ENCODE measurements at places on chromosomes 7 and 10.

GRCh38 chr10:61883371-61884025, 18.0 kb upstream of the ARID5B start:
- DNase-seq: no peak

DNA sequence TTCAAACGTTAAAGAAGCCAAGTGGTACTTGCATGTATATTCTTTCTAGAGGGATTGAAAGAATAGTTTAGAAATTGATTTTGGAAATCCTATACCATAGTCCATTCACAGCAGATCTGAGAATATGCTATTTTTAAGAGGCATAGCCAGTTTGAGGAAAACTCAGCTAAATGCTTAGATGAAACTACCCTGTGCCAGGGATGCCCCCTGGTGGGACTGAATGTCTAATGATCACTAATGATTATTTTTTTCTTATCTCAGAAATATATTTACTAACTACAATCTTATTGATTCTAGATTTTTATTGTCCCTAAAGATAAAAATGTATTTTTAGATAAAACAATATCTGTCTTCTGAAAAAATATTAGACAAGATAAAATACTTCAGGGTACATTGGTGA, 844.9 kb upstream of the PHF14 start:
- DNase-seq: no peak

DNA sequence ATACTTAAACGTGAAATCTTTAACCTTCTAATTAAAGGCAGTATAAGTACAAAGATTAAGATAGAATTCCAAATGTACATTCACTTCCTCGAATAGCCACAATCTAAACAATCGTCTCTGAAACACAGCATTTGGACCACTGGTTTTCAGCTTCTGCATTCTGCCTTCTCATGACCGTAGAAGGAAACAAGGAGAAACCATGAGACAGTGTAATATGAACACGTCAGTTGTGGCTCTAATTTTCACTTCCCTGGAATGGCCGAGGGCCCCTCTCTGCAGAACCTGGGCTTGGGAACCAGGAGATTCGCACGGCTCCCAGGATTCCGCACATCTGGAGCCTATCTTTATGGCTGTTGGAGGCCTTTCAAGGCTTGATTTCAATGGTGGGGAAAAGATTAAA, 189.3 kb downstream of the KLF6 start:
- DNase-seq: no peak

GRCh38 chr10:77846718-77847311, 79.7 kb downstream of the DLG5 start:
- DNase-seq: peak; percentile 89

GRCh38 chr7:96285579-96285978, 36.3 kb downstream of the SLC25A13 start:
- no peak for DNase-seq

- DNase-seq: no peak
Observed at GRCh38 chr10:119658274-119658673, 7.1 kb downstream of the BAG3 start.

GRCh38 chr7:39605087-39605486, 18.3 kb upstream of the RALA start:
- no peak for DNase-seq

- no peak for DNase-seq
Observed at GRCh38 chr10:22849077-22849805, 78.6 kb upstream of the ARMC3 start.

GRCh38 chr7:36944838-36945237, 220.5 kb upstream of the AOAH start:
- DNase-seq: no peak

DNA sequence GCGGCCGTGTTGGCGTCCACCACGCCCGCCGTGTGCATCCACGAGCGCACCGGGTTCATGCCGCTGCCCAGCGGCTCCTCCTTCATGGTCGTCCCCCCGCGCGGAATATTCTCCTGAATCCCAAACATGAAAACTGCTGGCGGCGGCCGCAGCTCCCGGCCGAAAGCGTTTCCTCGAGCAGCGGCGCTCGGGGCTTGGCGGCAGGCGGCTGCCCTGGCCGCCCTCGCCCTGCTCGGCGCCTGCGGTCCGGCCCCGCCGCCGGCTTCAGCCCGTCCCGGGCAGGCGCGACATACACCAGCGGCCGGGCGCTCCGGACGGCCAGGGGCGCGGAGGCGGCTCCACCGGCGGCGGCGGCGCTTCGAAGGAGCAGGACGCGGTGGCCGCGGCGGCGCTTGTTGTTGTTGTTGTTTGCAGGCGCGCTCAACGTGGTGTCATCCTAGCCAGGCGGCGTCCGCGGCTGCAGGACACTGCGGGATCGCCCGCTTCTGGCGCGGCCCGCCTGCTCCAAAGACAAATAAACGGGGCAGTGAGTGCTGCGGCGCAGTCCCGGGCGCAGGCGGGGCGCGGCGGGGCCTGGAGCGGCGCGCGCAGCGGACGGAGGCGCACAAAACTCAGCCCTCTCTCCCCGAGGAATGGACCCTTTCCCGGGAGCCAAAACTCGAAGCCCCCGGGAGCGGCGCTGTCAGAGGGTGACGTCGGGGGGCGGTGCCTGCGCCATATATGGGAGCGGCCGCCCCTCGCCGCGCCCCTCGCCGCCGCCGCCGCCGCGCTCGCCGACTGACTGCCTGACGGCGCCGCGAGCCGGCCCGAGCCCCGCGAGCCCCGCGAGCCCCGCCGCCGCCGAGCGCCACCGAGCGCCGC, at the start of gene EBF3:
Gene EBF3 (minus strand): TSS at position 634 of the 861 bp plus-strand sequence. CDS start 506 bp downstream, at position 128.
- DNase-seq: peak; percentile 81

- peak; percentile 71 for DNase-seq
Observed at GRCh38 chr7:127588697-127589482, 679 bp downstream of the ARF5 start.

DNA sequence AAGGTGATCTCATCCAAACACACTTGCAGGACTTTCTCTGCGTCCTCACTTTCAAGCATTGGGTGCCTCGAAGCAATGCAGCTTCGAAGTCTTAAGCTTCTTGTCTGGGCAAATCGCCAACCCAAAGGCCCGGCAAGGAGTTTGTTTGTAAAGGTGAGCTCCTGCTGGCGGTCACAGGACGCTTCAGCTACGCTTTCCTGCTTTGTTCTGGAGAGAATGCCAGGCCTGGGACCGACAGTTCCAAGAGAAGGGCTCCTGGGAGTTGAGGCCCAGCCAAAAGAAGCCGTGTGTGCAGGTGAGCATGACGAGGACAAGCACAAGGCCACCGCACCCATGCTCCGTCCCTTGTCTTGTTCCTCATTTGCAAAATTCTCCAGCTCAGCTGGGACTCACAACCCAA, 106.6 kb upstream of the DOCK1 start:
- DNase-seq: no peak

GRCh38 chr10:3330663-3331062, 158.1 kb upstream of the PITRM1 start:
- no peak for DNase-seq

DNA sequence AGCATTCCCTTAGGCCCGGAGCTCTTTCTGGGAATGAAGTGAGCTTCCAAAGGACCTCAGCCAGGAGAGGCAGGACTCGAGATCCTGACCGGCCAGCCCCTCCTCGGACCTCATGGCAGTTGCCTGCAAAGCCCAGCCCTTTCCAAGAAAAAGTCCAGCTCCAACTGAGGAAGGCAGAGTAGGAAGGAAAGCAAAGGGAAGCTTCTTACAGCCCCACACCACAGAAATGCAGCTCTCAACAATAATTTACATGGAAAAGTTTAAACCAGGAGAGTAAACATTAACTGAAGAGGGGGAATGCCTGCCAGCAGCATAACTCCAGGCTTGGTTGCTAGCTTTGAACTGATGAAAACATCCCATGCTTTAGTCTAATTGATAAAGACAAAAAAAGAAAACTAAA, 153.9 kb upstream of the PFKP start:
- DNase-seq: no peak

- DNase-seq: no peak
Observed at GRCh38 chr7:104926601-104927041, 87.4 kb upstream of the KMT2E start.

DNA sequence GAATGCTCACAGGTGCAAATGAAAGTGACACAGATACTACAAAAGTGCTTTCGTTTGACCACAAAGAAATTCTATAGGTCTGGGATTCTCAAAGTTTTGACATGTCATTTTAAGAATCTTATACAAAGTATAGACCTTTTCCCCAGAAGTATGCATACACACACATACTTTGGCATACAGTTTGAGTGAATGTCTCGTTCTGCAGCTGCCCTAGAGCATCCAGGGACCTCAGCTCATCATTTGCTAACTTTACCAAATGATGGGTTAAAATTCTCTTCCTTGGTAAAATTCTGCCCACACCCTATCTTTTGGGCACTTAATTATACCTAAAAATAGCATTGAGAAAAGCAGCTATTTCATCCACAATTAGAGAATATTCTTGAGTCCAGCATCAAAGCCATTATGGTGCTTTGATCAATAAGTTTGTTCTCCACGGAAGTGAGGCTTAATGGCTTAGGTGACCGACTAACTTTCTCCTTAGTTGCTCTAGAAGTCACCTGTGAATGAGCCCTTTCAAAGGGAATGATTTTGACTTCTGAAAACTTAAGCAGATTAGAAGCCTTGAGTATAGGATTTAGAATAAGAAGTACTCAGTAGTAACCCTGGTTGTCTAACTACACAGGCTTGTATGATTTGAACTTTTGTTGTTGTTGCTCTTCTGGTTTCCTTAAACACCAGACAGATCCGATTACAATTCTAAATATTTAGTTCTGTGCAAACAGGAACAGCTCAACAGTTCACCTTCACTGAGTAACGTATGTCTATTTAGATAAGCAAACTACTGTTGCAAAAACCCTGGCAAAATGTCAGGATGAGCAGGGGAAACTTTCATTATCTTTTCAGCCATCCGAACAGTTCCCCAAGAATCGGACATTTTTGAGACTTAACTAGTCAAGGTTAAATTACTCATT, 70.6 kb downstream of the CNNM2 start:
- no peak for DNase-seq

DNA sequence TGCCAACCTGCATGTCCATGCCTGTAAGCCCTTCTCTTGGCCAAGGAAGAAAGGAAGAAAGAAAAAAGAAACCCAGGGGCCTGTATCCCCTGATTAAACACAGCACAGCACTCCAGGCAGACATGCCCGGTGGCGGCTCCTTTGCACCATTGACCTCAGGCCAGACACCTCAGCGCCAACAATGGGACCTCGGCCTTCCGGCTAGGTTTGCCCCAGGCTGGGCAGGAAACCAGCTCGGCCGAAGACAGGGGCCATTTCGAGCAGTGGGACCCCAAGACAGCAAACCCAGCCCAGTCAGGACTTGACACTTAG, 2.8 kb downstream of the HOXA10 start:
- DNase-seq: peak; percentile 11

GRCh38 chr7:9863545-9863944, 1110.1 kb upstream of the PHF14 start:
- no peak for DNase-seq

DNA sequence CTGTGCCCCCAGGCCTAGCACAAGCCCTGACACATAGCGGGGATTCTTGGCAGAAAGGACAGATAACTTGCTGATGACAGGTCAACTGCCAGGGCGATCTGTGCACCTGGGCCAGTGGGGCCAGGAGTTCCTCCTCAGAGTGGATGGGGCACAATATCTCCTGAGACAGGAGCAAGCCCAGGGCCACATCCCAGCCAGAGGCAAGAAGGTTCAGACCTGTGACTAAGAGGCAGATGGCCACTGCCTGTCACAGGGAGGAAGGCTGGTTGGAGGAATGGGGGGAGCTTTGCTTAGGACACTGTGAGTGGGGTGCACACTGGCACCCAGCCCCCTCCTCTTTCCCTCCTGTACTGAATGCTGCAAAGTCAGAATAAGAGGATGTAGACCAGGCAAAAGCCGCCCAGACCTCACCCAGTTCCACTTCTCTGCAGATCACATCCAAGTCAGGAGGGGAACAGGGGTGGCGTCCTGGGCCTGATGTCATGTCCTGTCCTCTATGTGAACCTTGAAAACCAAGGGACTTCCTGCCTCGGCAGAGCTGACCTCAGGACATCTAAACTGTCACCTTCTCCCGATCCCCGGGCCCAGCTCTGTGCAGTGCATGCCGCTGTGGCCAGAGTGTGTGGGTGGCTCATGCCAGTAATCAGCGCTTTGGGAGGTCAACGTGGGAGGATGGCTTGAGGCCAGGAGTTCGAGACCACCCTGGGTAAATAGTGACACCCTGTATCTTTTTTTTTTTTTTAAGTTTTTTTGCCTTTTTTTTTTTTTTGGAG, 1.3 kb downstream of the GUSB start:
- no peak for DNase-seq

DNA sequence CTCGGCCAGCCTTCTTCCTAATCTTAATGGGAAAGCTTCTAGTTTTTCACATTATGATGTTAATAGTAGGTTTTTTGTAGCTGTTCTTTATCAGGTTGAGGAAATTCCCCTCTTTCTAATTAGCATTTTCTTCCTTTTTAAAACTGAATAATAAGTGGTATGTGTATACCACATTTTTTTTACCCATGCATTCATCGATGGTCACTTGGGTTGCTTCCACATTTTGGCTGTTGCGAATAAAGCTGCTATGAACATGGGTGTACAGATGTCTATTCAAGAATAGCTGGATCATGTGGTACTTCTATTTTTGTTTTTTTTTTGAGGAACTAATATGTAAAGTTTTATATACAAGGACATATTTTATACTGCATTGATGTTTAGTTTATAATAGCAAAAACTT, 44.3 kb downstream of the NRF1 start:
- no peak for DNase-seq

GRCh38 chr7:127782075-127782474, 130.1 kb downstream of the SND1 start:
- DNase-seq: no peak

- DNase-seq: no peak
Observed at GRCh38 chr10:69738858-69739435, 62.8 kb upstream of the COL13A1 start.

DNA sequence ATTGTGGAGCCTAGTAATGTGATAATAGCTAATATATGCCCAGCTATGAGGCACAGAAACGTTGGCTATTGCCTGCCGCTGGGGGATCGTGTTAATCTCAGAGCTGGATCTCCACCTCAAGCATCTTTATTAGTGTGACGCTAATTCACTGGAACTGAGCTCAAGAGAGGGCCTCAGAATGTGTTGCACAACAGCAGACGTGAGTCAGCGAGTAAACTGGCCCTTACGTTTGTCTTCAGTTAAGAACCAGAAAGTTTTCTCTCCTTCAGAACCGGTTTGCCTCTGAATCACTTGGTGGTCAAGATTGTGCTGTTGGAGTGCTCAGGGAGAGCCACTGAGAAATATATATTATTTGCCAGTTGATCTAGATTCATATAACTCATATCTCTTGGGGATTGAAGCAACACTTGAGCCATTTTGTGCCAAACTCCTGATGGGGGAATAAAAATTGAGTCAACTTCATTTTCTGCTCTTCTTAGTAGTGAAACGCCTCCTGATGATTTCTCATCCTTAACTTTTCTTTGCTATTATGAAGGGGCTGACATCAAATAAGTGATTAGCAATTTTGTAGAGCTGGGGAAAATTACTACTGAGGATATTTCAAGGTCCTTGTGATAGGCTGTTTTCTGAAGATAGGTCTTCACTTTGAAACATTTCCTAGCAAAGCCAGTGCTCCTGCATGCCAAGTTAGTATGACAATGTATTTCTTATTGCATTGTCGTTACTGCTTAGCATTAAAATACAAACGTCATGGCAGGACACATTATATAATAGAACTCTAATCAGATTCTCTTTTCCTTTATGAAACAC, 22.3 kb downstream of the BZW2 start:
- no peak for DNase-seq
